ENCODE measurements at places on chromosomes 11 and 22.

DNA sequence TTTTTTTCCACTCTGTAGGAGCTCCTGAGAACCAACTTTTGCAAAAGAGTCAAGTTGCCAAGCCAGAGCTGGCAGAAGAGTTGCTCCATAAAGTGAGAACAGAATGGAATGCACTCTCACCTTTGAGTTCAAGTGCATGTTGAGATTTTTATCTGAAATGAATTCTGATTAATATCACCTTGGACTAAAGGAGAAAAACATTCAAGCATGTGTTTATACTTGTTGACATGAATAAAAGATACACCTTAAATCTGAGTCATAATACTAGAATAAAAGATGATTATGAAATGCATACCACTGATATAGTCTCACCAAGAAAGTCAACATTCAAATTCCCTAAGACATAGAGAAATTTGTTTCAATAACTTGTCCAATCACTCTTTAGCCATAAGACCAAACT is 37.8 kb downstream of the ARL14EP start:
- DNase-seq = no peak

- DNase-seq = no peak
Observed at GRCh38 chr11:70506986-70507385, 108.7 kb downstream of the CTTN start.

- DNase-seq = peak; percentile 53
Observed at GRCh38 chr11:22192289-22192641, 620 bp upstream of the ANO5 start.

DNA sequence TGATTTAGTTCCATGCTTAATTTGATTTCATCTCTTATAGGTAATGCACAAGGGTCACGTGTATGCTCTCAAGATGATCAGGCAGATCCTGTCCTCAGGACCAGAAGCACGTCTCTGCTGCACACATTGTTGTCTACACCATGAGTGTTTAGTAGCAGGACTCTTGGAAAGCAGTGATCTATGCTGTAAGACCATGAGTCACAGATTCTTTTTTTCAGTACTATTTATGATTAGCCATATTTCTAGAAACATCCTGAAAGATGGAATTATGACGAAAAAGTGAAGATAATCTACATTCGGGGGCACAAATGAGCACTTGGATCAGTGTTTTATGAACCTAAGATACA is 29.6 kb downstream of the ZBED4 start:
- DNase-seq = no peak

GRCh38 chr22:21712751-21713427 is 22.7 kb downstream of the YPEL1 start:
- DNase-seq = peak; percentile 77

GRCh38 chr11:114522818-114523217 is 36.9 kb downstream of the NXPE1 start:
- DNase-seq = no peak

DNA sequence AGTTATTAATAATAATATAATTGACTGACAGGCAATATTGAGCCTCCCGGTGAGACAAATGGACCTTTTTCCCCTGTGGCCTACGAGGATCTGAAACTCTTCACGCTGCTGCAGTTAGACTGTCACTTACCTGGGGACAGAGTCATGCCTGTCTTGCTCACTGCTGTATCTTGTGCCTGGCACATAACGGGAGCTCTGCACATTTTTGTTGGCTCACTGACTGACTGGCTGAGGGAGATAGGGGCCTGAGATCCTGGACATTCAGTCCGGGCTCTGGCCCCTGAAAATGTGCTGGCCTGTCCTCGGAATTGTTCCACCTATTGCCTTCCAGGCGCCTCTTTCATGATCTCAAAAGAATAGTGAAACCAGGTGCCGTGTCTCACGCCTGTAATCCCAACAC is 743 bp upstream of the CD3D start:
- DNase-seq = no peak
